ENCODE measurements at places on chromosomes 2 and 18. TPM values are rescaled to one million over a fixed set of nuclear protein-coding genes. Genes with fewer than 3 reads are reported as not detected.

Gene VWC2L
- polyA plus RNA-seq, result not detected

Gene CXCR1
- polyA plus RNA-seq, result not detected

Gene C1QL2
- 0.87 TPM for polyA plus RNA-seq

Gene MAPK4
- 1.3 TPM for polyA plus RNA-seq

Gene NEURL3
- 0.21 TPM for polyA plus RNA-seq

Gene ANKRD30BL
- polyA plus RNA-seq, result 0.26 TPM

Gene OTOS
- polyA plus RNA-seq, result 0.40 TPM

Gene SIGLEC15
- polyA plus RNA-seq, result 0.29 TPM

Gene NGEF
- polyA plus RNA-seq, result 1.8 TPM

Gene PROKR1
- 1.1 TPM for polyA plus RNA-seq

Gene SNORC
- 1.9 TPM for polyA plus RNA-seq

Gene PSD4
- 0.06 TPM for polyA plus RNA-seq

Gene ABHD1
- polyA plus RNA-seq, result 0.55 TPM

Gene SERPINB13
- not detected for polyA plus RNA-seq

Gene NTSR2
- not detected for polyA plus RNA-seq

Gene LRRTM1
- polyA plus RNA-seq, result 0.47 TPM

Gene SAP130
- 18.9 TPM for polyA plus RNA-seq

Gene ERMN
- 0.17 TPM for polyA plus RNA-seq

Gene TRAK2
- polyA plus RNA-seq, result 5.8 TPM

Gene CMPK2
- 0.35 TPM for polyA plus RNA-seq

Gene RSAD2
- not detected for polyA plus RNA-seq

Gene FNDC4
- 5.9 TPM for polyA plus RNA-seq

Gene CREG2
- polyA plus RNA-seq, result 1.7 TPM

Gene MAP3K19
- polyA plus RNA-seq, result not detected

Gene CNRIP1
- polyA plus RNA-seq, result 5.9 TPM

Gene FAM124B
- 2.9 TPM for polyA plus RNA-seq

Gene MTHFD2
- 279 TPM for polyA plus RNA-seq

Gene STARD6
- not detected for polyA plus RNA-seq

Gene ATOH8
- 0.11 TPM for polyA plus RNA-seq

Gene G6PC2
- polyA plus RNA-seq, result not detected

Gene IL36A
- not detected for polyA plus RNA-seq

Gene STAT4
- polyA plus RNA-seq, result 0.30 TPM

Gene CCDC85A
- polyA plus RNA-seq, result 0.17 TPM

Gene CFAP65
- polyA plus RNA-seq, result 0.37 TPM

Gene RBBP8
- polyA plus RNA-seq, result 55.6 TPM

Gene FOXI3
- 1.1 TPM for polyA plus RNA-seq

Gene SLC14A1
- polyA plus RNA-seq, result not detected

Gene CPS1
- 4.9 TPM for polyA plus RNA-seq

Gene MATN3
- 4.4 TPM for polyA plus RNA-seq

Gene POTEC
- polyA plus RNA-seq, result not detected

Gene ELAC1
- polyA plus RNA-seq, result 3.4 TPM

Gene AFF3
- polyA plus RNA-seq, result 0.73 TPM

Gene INO80D
- polyA plus RNA-seq, result 17.5 TPM

Gene OSBPL6
- 6.0 TPM for polyA plus RNA-seq

Gene KCNS3
- polyA plus RNA-seq, result 20.6 TPM

Gene GATA6
- 0.08 TPM for polyA plus RNA-seq

Gene SLC5A6
- 41.0 TPM for polyA plus RNA-seq

Gene NPHP1
- 11.0 TPM for polyA plus RNA-seq

Gene NYAP2
- not detected for polyA plus RNA-seq

Gene ELOA2
- not detected for polyA plus RNA-seq

Gene CD207
- not detected for polyA plus RNA-seq

Gene LBX2
- 0.82 TPM for polyA plus RNA-seq

Gene ZSWIM2
- not detected for polyA plus RNA-seq

Gene MTERF4
- 15.3 TPM for polyA plus RNA-seq

Gene EVX2
- not detected for polyA plus RNA-seq

Gene MEP1B
- polyA plus RNA-seq, result not detected

Gene MC5R
- 0.21 TPM for polyA plus RNA-seq

Gene ST8SIA5
- polyA plus RNA-seq, result 3.0 TPM

Gene RIT2
- polyA plus RNA-seq, result 9.5 TPM

Gene CAPN14
- polyA plus RNA-seq, result 0.15 TPM
